Suprapubic skin (tissue), 4 donors: ENCODE measurements at places on chromosomes 2 and 18. TPM values are rescaled to one million over a fixed set of nuclear protein-coding genes. Genes with fewer than 3 reads are reported as not detected.

DNA sequence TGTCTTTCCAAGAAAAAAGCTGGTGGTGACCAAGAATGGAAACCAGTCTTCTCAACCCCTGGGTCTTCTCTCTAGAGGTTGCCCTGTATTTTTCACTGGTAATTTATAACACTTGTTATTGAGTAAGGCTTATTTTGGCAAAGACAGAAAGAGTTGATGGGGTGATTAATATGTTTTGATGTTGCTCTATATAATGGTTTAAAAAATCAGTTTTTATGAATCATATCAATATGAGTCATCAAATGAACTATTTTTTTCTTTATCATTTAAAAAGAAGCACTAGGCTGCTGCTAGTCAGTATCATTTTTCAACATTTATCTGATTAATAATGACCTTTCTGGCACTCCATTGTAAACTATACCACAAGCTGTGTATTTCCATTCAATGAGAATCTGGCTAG is 1142.2 kb downstream of the LRP1B start:
- no peaks in the 10 kb centered on the region for H3K36me3 ChIP-seq
- no peak overlapping the region for H3K27ac ChIP-seq
- no peak for DNase-seq
- no peak overlapping the region for H3K4me3 ChIP-seq
- no peaks in the 10 kb centered on the region for H3K27me3 ChIP-seq
- no peaks in the 10 kb centered on the region for H3K4me1 ChIP-seq

GRCh38 chr18:57437402-57437765 is 2.2 kb downstream of the ONECUT2 start:
- peak overlapping the region; percentile 31 for H3K4me3 ChIP-seq
- H3K36me3 ChIP-seq: no peaks in the 10 kb centered on the region
- no peak overlapping the region for H3K27ac ChIP-seq
- H3K27me3 ChIP-seq: peaks cover 100% of the 10 kb centered on the region

The IL36RN gene
- total RNA-seq: 31.6 TPM

DNA sequence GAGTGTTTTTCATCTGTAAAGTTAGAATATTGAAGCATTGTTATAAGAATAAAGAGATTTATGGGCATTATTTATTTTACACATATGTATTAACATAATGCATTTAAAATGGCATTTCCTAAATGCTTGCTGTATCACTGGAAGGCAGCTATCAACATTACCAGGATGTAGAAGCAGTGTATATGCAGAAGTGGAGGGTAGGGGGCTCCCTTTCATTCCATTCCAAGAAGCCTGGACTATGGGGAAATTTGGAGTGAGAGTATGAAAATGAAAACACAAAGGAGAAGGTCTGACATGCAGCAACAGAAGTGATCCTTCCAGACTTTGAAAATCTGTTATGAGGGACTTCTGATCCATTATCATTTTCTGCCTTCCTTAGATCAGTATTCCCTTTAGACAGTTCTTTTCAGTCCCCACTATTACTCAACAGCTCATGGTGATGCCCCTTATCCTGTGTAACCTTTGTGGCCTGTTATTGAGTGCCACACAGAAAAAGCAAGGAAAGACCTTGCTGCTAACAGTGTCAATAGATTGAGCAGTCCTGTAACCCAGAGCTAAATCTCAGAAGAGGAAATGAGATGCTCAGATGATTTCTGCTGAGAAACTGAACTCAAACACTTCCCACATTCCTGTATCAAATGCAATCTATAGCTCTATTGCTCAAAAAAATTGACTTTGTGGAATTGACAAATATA is 216.6 kb downstream of the HNMT start:
- no peak overlapping the region for H3K4me3 ChIP-seq
- no peak for DNase-seq
- H3K27ac ChIP-seq: no peak overlapping the region
